Breast epithelium (tissue), 4 donors: ENCODE measurements at places on chromosomes 4 and X. TPM values are rescaled to one million over a fixed set of nuclear protein-coding genes. Genes with fewer than 3 reads are reported as not detected.

The ATP1B4 gene
- total RNA-seq = not detected

The SH3TC1 gene
- 28.8 TPM for total RNA-seq

The NPNT gene
- total RNA-seq = 26.8 TPM

The WAS gene
- total RNA-seq = 12.5 TPM

The REST gene
- 32.8 TPM for total RNA-seq

The KLHL15 gene
- total RNA-seq = 16.5 TPM

The NAP1L2 gene
- total RNA-seq = 5.3 TPM

- DNase-seq = no peak
Measured at GRCh38 chrX:125004799-125005198, 314.9 kb upstream of the TEX13C start.

- DNase-seq = no peak
Measured at GRCh38 chr4:123449780-123450179, 53.2 kb downstream of the SPRY1 start.

DNA sequence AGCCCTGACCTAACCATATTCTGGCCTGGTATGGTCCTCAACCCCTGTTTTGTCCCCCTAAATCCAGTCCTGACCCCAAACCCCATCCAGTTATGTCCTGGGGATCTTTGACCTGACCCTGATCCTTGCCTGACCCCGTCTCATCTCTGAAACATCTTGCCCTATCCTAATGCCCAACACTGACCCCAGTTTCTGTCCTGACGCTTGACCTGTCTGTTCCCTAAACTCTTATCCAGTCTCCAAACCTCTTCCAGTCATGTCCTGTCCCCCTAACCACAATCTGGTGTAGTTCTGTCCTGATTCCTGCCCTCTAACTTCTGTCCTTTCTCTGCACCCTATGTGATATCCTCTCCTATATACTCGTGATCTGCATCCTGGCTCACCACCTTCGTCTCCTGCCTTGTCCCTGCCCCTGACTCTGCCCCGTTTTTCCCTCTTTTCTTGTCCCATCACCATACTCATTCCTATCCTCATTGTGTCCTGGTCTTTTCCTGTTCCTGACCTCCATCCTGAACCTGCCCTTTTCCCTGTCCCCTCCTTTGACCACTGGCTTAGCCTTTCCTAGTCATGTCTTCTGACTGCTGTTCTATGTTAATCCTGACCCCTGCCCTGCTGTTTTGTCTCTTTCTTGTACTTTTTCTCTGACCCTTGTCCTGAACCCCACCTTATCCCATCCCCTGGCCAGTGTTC, 4.6 kb upstream of the CCDC120 start:
- no peak for DNase-seq

GRCh38 chr4:38230821-38231563, 270.8 kb downstream of the PTTG2 start:
- DNase-seq = no peak

DNA sequence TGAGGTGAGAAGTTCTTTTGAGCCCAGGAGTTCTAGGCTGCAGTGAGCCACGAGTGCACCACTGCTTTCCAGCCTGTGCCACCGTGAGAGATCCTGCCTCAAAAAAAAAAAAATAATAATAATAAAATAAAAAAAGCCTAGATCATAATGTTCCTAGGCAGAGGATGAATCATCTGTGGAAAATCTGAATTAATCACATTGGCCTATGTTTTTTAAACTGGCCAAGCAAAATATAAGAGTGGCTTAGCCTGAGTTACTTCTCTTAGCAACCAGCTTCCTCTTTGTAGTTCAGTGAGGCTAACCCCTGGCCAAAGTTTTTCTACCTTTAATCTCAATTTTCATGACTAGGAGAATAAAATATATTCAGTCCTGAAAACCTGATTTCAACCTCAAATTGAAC, 614.6 kb downstream of the PPP4R3C start:
- DNase-seq = no peak

DNA sequence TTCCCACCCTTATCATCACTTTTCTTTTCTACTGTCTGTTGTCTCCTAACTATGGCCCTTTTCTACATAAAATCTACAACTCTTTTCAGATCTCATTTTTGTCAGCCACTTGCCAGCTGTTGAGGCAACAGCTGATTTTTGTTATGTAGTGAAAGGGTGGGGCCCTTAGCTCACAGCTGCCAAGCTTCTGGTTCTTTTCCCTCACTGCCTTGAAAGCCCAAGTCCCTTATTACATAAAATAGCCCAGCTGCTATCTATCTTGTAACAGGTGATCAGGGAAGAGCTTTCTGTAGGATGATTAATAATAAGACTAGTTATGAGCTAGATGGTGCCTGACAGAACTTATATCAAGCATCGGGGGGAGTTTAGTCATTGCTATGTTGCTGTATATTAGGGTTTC, 45.9 kb downstream of the ADGRL3 start:
- no peak for DNase-seq

DNA sequence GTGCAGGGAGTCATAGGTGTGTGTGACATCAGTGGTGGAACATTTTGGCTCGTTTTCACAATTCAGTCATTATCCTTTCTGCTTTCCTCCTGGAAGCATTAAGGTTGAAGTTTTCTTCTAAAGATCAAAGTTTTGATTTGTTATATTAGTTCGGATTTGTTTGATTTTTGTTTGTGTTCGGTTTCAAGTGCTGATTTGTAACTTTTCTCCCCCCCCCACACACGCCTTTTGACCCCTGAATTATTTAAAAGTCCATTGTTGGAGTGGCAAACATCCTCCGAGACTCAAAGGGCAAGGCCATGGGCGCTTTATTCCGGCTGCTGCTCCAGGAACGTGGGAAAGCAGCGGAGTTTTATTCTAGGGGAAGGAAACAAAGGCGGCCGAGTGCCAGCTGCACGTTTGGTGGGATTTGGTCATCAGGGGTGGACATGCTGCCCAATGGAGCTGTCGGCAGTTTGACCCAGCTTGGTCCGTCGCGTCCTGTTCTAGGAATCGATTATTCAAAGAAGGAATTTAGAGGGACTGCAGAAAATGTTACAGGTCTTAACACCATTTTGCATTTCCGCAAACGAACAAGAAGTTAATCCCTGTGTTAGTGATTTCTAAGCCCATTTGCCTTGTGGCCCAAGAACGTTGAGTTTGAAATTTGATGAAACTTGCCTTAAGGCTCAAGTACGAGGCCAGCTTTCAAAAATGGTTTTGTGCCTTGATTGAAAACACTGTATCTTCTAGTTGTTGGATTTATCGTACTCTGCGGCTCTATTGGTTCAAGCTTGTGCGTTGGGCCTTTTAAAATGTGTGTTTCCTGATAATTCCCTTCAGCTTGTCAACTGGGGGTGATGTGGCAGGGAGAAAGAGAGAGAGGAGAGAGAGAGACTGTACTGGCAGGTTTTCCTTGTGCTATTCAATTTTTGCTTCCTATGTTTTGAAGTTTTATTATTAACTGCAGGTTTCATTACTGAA, 565 bp upstream of the ZNF41 start:
- no peak for DNase-seq

DNA sequence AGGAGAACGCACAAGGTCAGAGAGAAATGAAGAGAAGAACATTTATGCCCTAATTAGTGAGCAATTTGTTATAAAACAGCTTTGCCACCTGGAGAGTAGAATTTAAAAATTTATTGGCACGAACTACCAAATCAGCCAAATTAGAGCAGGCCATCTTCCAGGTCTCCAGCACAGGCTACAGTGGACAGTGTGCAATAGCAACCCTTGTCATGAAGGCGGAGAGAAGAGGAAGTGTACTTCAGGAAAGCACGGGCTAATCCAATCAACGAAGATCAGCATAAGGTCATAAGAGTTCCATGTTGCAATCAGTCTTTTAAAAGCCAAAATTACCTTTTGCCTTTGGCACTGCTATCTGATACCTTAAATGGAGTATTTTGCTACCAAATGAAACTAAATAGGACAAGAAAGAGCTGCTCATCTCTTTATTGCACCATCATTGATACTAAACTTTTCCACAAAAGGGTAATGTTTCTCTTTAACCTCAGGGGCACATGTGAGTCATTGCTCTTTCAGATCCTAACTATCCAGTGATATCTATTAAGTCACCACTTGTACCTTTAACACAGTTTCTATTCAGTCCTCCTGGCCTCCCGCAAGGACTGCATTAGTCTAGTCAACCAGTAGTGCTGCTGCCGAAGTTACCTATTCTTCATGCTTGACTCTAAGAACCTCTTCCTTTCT, 19.9 kb downstream of the ANK2 start:
- no peak for DNase-seq

DNA sequence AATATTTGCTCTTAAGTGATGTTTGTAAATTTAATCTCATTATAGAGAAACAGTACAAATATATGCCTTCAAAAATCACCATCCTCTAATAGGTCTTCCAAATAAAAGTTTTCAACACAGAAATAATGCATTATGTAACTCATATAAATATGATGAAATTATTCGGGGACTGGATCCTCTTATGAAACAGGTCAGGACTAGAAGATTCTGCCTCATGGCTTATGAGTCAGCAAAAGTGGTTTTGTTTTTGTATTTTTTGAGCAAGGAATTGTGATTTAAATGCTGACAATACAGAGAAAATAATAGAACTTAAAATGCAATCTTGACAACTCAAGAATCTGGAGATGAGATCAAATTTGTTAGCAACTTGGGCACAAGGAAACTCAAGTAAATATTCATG, 179.7 kb upstream of the NDP start:
- no peak for DNase-seq

DNA sequence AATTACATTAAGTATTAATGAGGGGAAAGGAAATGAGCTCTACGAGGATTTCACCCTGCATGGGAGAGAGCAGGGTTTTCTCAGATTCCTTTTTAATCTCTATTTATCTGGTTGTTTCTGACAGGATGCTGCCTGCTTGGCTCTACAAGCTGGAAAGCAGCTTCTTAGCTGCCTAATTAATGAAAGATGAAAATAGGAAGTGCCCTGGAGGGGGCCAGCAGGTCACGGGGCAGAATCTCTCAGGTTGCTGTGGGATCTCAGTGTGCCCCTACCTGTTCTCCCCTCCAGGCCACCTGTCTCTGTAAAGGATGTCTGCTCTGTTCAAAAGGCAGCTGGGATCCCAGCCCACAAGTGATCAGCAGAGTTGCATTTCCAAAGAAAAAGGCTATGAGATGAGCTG, 113.7 kb downstream of the PARM1 start:
- DNase-seq = no peak
